Fibroblast of mammary gland (primary cell): ENCODE measurements at places on chromosomes 6 and 20.
A peak's percentile ranks its signal among the peaks of the same experiment; 100 is the strongest.

GRCh38 chr6:103750603-103751002, 1109.1 kb downstream of the HACE1 start:
- DNase-seq: no peak

DNA sequence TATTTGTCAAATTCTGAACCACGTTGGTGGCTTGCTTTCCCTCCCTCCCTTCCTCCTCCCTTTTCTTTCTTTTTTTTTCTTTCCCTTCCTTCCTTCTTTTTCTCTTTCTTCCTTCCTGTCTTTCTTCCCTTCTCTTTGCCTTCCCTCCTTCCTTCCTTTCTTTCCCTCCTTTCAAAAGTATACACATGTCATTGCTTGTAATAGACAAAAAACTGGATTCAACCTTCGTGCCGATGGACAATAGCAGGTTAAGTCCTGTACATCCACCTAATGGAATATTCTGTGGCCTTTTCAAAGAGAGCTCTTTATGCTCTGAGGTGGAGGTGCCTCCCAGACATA, 72.2 kb downstream of the BANF2 start:
- no peak for DNase-seq

DNA sequence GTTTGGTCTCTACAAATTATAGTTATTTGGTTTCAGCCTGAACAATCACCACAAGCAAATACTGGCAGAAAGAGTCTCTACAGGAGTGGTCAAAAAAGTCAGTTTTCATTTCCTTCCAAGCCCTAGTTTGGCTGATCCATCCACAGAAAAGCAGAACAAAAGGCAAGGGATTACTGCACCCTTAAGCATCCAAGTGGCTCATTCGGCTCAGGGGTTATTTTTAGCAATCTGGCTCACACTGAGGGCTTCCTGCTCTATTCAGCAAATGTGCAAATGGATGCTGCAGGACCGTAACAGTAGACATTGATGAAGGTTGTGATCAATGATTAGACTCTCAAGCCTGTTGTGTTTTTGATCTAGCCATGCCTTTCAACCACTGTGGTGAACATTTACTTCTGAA, 62.2 kb upstream of the FABP7 start:
- peak; percentile 58 for DNase-seq

GRCh38 chr6:14174996-14175395, 57.4 kb downstream of the CD83 start:
- no peak for DNase-seq

GRCh38 chr6:110325197-110325596, 33.0 kb downstream of the METTL24 start:
- DNase-seq: peak; percentile 75
